ENCODE measurements at places on chromosomes 1 and 21. TPM values are rescaled to one million over a fixed set of nuclear protein-coding genes. Genes with fewer than 3 reads are reported as not detected.

Gene ACTN2
- total RNA-seq = not detected

GRCh38 chr1:47309427-47309826 is 4.5 kb downstream of the STIL start:
- no peak for DNase-seq

GRCh38 chr1:118291661-118292060 is 106.6 kb upstream of the SPAG17 start:
- peak; percentile 24 for DNase-seq

DNA sequence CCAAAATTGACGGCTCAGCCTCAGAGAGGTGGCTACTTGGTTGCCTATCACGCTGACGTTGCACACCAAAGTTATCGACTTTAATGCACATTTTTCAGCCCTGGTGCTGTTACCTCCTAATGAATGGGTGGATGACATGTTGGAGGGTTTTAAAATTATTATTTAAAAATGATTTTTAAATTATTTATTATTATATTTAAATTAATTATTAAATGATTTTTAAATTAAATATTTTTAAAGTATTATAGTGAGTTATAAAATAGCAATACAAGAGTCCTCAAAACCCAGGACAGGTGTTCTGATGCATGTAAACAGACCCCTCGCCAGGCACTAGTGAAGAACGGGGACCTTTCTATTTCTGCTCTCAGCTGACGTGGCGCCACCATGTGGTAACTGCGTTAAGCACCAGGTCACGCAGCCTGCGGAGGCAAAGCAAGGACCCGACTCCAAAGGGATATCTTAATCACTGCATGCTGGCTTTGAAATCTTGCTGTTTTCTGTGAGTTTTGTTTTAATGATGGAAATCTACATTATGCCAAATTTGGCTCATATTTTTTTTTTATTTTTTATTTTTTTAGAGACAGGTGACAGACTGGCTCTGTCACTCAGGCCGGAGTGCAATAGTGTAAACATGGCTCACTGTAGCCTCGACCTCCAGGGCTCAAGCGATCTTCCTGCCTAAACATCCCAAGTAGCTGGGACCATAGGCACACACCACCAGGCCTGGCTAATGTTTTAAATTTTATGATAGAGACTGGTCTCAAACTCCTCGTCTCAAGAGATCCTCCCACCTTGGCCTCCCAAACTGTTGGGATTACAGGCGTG is 22.6 kb downstream of the CASP9 start:
- peak; percentile 22 for DNase-seq

Gene FAM167B
- 0.42 TPM for total RNA-seq

GRCh38 chr21:26067836-26068594 is 102.6 kb downstream of the APP start:
- no peak for DNase-seq

Gene VAV3
- total RNA-seq = 148 TPM

Gene SPATA1
- 0.13 TPM for total RNA-seq

Gene LIN28A
- total RNA-seq = not detected

DNA sequence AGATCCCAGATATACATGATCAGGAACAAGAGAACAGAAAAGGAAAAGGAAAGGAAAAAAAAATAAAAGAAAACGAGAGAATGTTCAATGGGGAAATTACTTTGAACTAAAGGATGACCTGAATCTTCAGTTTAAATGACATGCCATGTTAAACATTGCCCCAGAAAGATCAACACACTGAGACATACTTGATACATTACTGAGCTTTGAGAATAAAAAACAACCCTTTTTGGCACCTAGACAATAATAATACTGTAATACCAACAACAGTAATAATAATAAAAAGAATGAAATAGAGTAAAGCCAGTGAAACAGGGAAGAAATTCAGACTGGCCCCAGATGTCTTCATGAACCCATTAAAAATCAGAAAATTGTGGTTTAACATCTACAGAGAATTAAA is 44.8 kb downstream of the CLIC6 start:
- DNase-seq = no peak

DNA sequence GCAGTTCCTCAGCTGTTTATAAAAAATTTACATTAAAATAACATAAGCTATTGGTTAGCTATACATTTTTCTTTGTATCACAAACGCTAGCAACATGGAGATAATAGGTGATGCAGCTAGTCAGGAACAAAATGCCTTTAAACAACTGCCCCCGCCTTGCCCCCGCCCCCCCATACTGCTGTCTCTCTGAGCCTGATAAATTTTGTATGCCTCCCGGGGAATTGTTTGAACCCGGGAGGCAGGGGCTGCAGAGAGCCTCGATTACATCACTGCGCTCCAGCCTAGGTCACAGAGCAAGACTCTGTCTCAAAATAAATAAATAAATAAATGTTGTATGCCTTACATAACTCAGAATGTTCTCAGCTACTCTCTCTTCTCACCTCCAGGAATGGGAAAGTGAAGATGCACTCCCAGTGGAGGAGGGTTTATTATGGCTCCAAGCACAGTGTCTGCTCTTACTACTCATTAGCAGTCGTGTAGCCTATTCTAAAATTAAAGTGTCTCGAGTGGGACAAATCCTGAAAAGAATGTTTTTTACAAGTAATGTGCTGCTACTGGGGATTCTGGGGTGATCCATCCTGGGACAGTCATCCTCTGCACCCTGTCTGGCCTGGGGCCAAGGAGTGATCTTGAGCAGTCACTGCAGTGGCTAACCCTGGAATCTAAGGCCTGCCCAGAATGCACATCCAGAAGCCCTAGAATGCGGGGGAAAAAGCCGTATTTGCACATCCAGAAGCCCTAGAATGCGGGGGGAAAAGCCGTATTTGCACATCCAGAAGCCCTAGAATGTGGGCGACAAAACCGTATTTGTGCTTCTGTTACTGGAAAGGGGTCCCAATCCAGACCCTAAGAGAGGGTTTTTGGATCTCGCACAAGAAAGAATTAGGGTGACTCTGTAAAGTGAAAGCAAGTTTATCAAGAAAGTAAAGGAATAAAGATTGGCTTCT is 39.4 kb upstream of the ZNF496 start:
- DNase-seq = no peak

- no peak for DNase-seq
Observed at GRCh38 chr1:80384083-80384830, 1377.7 kb upstream of the ADGRL4 start.

DNA sequence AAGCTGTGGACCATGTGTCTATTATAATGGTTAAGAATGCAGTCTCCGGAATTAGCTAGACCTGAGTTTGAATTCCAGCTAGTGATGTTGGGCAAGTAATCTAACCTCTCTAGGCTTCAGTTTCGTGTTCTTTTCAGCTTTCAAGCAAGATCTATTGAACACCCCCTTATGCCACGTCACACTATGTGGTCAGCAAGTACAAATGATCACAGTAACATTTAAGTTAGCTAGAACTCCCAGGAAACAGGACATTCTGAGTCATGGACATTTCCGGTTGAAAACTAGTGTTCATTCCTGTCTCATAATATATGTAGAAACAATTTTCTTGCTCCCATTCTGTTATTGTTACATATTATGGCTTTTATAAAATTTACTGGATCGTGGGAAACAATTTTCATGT is 34.0 kb upstream of the NHLH2 start:
- DNase-seq = no peak

DNA sequence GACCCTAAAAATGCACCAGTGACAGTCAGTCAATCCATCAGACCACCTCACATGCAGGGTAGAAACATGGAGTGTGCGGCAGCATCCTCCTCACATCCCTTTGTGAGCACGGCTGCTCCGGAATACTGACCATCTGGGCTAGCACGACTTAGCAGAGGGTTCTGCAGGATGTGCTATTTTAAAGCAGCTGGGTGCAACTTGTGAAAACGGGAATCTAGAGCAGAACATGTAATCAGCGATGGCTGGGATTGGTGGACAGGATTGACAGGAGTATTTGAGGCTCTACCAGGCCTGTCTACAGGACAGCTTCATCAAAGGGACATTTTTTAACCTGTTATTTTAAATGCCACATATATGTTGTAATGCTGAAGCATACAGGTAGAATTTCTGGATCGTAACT is 16.8 kb upstream of the PLEKHM2 start:
- DNase-seq = no peak

Gene TNFRSF9
- not detected for total RNA-seq

GRCh38 chr21:26892151-26892550 is 46.9 kb upstream of the ADAMTS1 start:
- no peak for DNase-seq

DNA sequence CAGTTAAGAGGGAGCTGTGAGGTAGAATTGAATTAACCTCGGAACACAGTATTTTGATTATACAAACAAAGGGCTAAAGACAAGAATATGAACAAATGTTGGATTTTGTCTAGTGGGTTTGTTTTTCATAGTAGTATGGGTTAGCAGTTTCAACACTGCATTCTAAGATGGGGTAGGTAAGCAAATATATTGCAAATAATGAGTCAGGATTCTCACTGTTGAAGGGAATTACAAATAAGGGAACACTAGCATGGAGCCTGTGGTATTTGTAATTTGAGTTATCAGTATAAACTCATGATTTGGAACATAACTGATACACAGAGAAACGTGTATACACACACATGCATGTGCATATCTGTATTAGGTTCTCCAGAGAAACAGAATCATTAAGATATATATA is 44.5 kb downstream of the CD55 start:
- no peak for DNase-seq

Gene TNFRSF1B
- total RNA-seq = 14.2 TPM

- no peak for DNase-seq
Observed at GRCh38 chr1:76330991-76331603, 256.6 kb downstream of the ST6GALNAC3 start.

- DNase-seq = no peak
Observed at GRCh38 chr1:6859415-6860343, 74.4 kb downstream of the CAMTA1 start.
